ENCODE measurements at places on chromosomes 5 and 9.

GRCh38 chr5:178434016-178434761 is 156.0 kb downstream of the COL23A1 start:
- no peak for DNase-seq

DNA sequence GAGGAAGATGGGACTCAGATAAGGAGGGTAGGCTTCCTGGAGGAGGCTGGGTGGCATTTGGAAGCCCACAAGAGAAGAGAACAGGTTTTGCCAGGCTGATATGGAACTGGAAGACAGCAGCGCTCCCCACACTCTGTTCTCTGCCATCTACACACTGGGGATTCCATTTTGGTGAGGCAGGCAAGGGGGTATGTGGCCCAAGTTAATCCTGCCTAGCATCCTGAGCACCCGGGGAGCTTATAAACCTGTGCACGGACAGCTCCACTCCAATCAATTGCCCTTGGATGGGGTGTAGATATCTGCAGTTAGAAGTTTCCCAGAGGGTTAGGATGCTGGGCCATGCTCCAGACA is 158.8 kb downstream of the MACROH2A1 start:
- DNase-seq, result no peak

GRCh38 chr5:153784277-153784676 is 254.4 kb downstream of the FAM114A2 start:
- no peak for DNase-seq

DNA sequence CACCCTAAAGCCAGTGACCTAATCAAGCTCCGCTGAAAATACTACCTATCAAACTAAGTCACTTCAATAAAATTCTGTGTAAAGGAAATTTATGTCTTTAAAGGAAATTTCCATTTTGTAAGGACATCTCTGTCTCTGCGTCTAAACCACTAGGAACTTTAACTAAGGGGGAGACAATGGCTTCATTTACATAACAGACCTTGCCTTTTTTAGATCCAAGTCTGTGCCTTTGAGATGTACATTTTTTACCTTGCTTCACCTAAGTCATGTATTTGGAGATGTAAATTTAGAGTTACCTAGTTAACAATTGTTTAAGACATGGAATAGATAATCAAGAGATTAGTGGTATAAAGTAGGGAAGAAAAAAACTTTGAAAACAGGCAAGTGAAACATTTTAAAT is 10.2 kb upstream of the GLT6D1 start:
- no peak for DNase-seq

GRCh38 chr9:78031444-78031892 is at the start of gene GNAQ:
TSS of gene GNAQ (minus strand) at chr9:78031811. CDS start at chr9:78031235, 576 bp downstream.
- DNase-seq, result no peak

DNA sequence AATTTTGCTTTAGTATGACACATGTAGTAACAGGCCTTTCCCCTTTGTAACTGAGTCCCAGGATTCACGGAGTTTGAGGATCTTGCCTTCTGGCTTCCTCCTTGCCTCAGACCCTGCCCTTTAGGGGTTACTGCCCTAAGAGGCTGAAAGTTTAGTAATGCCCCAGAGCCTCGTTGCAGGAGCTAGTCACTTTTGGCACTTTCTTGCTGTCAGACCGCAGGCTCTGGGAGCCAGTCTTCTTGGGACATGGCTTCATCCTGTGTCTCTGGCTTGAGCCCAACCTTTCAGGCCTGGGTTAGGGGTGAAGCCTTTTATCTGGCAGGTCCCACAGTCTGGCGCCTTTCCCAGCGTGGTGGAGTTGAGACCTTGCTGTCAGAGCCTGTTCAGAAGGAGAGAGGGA is 185.6 kb upstream of the DMRT1 start:
- no peak for DNase-seq

GRCh38 chr5:53089481-53089991 is 20.0 kb downstream of the MOCS2 start:
- DNase-seq, result no peak

- DNase-seq, result no peak
These were observed 19.4 kb downstream of the CWC27 start for GRCh38 chr5:64788156-64788555.

DNA sequence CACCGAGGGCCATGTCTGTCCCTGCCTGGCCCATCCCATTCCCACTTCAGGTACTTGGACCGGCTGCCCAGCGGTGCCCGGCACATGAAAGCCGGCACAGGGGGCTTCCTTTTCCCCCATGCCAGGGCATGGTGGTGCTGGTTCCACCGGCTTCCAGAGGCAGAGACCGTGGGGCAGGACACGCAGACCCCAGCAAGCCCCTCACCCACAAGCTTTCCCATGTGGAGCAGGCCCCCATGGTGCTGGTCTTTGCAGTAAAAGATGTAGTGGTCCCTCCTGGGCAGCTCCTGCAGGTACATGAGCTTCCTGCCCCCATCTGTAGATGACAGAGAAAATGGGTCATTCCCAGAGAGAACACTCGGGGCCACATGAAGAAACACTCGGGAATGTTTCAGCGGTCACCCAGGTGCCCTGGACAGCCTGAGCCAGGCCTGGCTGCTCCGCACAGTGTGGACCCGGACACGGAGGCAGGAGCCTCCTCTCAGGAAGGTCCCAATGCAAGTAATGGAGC is 2.0 kb downstream of the OBP2B start:
- no peak for DNase-seq

DNA sequence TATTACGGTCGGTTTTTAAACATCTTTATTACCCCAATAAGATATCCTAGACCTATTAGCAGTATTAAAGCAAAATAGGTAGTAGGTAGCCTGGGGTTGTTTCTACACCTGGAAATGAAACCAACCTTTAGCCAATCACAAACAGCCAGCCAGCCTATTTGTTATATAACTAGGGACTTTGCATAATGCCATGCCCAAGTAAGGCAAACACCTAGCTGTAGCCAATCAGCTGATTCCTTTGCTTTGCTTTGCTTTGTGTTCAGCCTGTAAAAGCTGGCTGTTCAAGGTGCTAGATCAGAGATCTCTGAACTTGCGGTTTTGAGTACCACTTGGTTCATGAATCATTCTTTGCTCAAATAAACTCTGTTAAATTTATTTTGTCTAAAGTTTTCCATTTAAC is 46.5 kb upstream of the SETD9 start:
- no peak for DNase-seq

GRCh38 chr9:98732801-98733200 is 24.1 kb upstream of the GABBR2 start:
- no peak for DNase-seq

DNA sequence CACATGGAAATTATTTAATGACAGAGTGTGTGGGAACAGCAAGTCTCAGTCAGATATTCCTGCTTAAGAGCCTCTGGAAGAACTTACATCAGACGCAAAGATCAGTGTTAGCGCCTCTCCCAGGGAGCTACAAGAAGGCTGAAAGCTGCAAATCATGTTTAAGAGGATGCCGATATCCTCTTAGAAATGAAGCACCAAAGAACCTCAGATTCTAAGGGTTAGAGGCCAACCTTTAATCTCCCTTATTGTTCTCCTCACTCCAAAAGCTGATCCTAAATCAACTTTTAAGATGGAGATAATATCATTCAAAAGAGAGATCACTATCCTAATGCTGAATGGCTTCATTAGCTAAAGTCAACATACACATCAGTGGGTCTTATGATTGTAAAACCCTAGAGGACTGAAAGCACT is 160.6 kb downstream of the NFIB start:
- no peak for DNase-seq

DNA sequence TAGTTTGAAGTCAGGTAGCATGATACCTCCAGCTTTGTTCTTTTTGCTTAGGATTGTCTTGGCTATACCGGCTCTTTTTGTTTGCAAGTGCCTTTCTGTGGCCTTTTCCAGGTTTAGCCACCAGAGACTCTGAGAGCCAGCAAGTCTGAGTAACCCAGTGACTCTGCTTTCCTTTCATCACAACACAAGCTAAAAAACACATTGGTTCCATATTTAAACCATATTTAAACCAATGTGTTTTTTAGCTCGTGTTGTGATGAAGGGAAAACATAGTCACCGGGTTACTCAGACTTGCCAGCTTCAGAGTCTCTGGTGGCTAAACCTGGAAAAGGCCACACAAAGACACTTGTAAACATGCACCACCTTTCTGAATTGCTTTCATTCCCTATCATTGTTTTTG is 493.3 kb downstream of the NTRK2 start:
- DNase-seq, result no peak

DNA sequence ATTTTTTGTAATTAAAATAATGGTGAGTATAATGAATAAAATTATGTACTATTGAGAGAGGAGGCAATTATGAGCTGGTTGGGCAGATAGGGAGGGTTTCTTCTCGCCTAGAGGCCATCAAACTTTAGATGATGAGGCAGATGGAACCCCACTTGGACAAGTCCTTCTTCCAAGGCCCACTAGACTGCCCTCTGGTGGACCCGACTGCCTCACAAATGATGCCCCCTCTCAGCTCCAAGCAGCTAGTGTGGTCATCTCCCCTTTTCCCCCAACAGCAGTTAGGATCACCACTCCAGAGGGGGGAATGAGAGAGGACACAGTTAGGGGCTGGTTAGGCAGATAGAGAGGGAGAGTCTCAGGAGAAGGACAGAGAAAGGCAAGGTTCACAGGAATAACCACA is 348.0 kb upstream of the CDH18 start:
- no peak for DNase-seq

DNA sequence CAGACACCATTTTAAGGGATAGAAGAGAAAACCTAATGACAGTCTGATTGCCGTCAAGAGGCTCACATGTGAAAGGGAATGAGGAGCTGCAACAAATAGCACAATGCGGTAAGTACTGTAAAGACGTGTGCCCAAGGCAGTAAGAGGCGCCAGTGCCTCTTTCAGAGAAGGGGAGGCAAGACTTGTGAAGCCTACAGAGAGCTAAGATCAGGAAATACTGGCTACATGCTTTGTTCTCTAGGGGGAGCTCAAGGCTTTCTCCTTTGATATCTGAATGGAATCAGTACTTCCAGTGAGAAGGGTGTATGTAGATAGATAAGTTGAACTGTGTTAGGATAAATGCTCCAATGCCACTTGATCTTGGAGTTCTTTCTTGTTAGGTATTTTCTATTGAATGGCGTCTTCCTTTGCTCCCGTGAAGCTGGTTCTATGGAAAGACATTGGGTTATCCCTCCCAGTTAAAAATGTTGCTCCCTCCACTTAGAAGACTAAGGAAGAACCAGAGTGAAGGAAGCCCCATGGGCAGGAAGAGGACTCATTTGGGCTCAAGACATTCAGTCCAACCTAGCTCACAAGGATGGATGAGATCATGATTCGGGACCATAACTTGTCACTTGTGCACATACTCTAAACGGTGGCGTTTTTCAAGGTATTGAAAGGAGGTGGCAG is 23.5 kb upstream of the ALDOB start:
- DNase-seq, result peak; percentile 29

DNA sequence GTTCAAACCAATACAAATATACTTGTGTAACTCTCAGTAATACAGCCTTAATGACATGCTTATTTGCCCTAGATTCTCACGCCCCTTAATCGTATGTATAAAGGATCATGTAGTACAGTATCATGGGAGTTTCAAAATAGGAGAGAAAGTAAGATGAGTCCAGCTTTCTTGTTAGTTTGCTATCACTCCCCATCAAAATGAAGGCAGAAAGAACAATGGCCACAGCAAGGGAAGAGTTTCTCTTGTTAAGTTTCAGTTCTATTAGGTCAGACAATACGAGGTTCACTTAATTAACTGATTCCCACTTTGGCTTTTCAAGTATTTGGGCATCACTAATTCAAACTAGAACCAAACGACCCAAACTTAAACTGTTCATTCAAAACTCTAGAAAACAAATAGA is 55.4 kb downstream of the CDC14B start:
- no peak for DNase-seq
